ENCODE measurements at places on chromosomes 11 and 22.

DNA sequence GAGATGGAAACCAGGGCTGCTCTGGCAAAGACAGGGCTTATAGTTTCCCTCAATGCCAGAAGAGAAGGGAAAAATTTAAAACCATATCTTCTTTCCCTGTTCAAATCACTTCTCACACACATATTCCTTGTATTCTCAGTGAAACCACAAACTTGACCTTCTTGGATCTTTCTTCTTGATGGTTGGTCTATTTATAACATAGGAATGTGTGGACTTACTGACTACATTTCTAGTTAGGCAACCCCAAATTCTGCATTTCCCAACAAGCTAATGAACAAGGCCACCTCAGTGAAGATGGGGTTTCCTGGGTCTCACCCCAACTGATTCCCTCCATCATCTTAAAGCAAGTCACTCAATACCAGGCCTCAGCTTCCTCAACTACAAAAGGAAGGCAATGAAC, 3.8 kb upstream of the QSER1 start:
- no peak for DNase-seq

DNA sequence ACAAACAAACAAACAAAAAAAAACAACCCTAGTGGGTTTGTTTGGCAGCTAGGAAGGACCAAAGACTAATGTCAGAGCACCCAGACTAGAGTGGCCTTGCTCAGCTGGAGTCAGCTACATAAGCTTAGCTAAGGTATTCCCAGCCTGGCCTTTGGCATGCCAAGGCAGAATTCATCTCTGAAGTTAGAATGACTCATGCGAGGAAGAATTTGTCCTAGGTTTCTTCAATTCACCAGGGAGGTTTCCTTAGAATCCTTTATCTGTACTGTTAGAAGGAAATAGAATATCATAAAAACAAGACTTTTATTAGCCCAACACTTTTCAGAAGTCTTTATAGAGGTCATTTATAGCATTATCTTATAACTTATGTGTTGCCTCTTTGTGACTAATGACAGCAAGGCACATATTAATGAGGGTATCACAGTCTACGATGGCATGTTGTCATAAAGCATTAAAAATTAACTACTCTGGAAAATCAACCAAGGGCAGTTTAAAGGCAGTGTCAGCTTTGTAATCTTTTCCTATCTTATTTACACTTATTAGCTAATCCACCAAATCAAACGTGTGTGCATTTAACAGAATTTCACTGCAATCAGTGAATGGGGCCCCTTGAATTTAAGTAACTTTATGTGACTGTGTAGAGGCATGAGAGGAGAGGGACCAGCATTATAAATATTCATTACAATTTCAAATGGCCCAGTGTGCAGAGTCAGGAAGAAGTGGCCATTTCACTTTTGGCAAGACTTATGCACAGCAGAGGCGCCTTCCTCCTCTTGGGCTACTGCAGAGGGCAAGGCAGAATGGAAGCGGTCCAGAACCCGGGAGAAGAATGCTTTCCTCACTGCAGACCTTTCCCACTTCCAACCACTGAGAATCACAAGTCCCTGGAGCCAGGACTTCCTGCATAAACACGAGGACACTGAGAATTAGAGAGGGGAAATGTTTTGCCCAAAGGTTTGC, 36.3 kb downstream of the SLC5A1 start:
- no peak for DNase-seq

GRCh38 chr11:71931245-71931602, 2.4 kb downstream of the RNF121 start:
- DNase-seq, result no peak

- DNase-seq, result no peak
These were observed 176.7 kb downstream of the CNTN5 start for GRCh38 chr11:99197477-99197876.

- DNase-seq, result peak; percentile 75
These were observed 1335.9 kb downstream of the TBC1D22A start for GRCh38 chr22:48098243-48098920.

- DNase-seq, result no peak
These were observed 26.9 kb downstream of the MACROD1 start for GRCh38 chr11:64139049-64139448.

GRCh38 chr22:28798810-28799605, 1.4 kb downstream of the XBP1 start:
- peak; percentile 59 for DNase-seq

- peak; percentile 95 for DNase-seq
These were observed at the start of gene LMF2 for GRCh38 chr22:50507421-50507990. LMF2 (minus strand) TSS chr22:50507702; CDS start chr22:50507675, 27 bp downstream.

GRCh38 chr22:43470253-43470652, 58.4 kb downstream of the MPPED1 start:
- no peak for DNase-seq

- DNase-seq, result peak; percentile 31
These were observed 67.1 kb downstream of the GGTLC2 start for GRCh38 chr22:22711532-22711913.

DNA sequence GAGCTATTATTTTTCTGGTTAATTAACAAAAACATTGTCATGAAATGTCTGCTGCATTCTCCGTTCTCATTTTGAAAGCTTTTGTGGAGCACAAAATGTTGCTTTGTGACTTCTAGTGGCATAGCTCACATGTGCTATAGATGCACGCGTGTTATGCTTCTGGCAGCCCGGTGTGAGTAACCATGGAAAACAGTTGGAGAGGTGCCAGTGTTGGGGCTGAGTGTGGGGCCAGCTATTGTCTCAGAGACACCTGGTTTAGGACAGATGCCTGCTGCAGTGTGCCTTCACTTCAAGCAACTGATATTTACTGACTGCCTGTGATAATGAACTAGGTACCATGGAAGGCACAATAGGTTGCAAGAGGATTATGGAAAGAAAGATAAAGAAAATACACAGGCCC, 760.6 kb downstream of the NTM start:
- DNase-seq, result no peak

GRCh38 chr11:117562136-117562535, 234.5 kb downstream of the CEP164 start:
- no peak for DNase-seq

- no peak for DNase-seq
These were observed 14.5 kb downstream of the SMTNL1 start for GRCh38 chr11:57551941-57552340.

DNA sequence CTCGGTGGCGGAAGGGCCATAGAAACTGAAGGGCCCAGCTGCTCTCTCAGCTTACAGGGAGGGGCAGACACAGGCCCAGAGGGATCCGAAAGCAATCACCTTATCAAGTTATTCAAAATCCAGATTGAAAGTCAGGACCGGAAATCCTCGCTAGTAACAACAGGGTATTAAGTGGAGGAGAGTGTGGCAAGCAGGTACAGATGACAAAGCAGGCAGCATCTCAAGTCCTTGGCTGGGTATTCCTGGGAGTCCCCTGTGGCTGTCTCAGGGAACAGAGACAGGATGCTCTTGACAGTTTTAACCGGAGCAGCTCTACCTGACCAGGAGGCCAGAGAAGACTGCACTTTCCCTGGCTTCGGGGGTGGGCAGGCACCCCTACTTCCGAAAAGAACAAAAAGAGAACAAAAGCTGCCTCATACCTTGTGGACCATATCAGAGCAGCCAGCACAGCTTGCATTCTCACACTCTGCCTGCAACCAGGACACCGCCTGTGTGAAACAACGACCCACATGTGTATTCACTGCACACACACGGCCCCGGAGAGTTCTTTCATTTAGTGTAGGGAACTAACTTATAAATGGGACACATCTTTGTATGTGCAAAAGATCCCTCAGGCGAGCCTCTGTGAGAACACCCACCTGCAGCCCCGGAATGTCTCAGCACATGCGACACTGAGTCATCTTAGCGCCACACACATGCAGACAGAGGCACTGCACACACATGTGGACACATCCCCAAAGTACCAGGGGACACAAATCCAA, 78.3 kb downstream of the MICAL3 start:
- no peak for DNase-seq

DNA sequence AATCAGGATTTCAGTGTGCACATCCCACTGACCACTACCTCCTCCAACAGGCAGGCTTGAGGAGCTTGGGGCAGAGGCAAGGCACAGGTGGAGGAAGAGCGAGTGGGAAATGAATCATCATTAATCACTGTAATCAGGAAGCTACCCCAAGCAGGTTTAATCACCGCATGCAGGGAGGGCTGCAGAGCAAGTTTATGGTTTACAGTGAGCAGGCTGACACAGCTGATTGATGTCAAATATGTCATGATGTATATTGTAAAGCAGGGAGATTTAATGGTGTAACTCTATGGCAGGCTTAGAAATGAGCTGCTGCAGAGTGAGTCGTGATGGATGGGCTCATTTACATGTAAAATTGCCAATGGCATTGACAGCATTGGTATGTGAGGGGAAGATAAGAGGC, 441.0 kb downstream of the NTM start:
- DNase-seq, result no peak

DNA sequence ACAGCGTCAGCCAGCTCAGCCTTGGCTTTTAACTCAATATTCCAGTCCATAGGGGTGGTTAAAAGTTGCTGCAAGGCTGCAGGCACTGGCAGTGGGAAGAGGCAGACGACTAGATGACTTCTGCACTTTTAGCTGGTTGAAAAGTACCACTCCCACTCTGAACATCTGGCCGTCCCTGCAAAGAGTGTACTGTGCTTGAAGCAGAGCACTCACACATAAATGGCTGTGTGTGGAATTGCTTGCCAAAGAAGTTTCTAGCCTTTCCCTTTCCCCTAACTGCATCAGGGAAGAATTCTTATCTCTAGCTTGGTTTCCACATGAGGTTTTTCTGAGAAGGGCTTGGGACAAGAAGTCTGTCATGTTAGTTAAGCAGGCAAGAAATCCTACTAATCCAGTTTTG, 5.1 kb upstream of the PHLDB1 start:
- DNase-seq, result no peak

DNA sequence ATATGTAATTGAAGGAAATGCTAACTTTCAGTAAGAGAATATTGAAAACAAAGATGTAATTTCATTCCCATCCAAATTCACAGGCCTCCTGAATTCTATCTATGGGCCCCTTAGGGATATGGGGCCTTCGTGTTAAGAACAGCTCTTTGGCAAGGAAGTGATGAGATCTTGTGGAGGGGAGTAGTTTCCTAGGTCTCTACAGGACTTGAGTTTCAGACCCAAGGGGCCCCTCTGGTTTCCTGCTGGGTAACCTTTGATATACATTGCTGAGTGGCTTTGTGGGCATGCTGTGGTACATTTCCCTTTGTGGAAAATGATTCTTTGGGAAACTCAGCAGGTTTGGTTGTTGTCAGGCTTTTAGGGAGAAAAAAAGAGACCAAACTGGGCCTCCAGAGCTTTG, 6.2 kb downstream of the STIM1 start:
- DNase-seq, result peak; percentile 64

GRCh38 chr11:82864268-82864667, 36.0 kb downstream of the PRCP start:
- DNase-seq, result no peak

- DNase-seq, result no peak
These were observed 454.4 kb downstream of the BRD1 start for GRCh38 chr22:49373289-49373666.

GRCh38 chr22:24494528-24495364, at the start of gene UPB1:
UPB1 (plus strand) TSS chr22:24495332; CDS start chr22:24495404, 72 bp downstream.
- DNase-seq, result no peak

DNA sequence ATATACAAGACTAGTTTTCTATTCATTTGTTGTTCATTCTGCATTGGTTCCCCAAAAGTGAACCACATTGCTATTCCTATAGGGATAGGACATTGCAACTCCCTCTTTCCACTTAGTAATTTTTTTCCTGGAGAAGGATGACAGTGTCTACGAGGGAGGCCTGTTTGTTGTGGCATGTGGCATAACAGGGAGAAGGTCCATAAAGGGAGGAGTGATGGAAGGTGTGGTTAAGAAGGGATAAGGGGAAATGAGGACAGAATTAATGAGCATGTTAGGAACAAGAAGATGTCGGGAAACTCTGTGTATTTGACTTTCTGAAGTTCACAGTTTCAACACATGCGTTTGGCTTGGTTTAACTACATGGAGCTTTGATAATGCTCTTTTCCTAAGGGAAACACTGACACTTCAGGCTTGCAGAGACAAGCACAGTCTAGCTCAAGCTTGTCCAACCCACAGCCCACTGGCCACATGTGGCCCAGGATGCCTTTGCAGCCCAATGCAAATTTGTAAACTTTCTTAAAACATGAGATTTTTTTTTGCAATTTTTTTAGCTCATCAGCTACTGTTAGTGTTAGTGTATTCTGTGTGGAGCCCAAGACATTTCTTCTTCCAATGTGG, 149.7 kb downstream of the TRPC6 start:
- no peak for DNase-seq

DNA sequence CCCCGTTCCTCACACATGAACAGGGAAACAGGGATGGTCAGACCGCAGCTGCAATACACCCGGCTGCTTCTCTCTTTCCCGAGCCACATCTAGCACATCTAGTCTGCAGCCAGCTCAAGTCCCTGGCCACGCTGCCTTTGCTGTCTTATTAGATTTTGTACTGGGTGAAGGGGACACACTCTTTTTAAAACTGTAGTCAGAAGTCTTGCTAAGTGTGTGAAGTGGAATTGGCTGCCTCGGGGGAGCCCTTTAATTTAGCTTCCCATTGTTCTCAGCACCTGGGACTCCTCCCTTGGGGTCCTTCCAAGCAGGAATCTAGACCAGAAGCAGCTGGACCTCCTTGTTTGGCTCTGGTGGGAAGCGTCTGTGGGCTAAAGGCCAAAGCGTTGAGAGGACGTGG, 420.0 kb downstream of the CTTN start:
- no peak for DNase-seq

GRCh38 chr11:30788849-30789248, 202.7 kb upstream of the MPPED2 start:
- no peak for DNase-seq

GRCh38 chr11:91261513-91261912, 963.1 kb upstream of the FAT3 start:
- DNase-seq, result no peak

- DNase-seq, result no peak
These were observed 15.2 kb upstream of the LDHA start for GRCh38 chr11:18379201-18379600.

DNA sequence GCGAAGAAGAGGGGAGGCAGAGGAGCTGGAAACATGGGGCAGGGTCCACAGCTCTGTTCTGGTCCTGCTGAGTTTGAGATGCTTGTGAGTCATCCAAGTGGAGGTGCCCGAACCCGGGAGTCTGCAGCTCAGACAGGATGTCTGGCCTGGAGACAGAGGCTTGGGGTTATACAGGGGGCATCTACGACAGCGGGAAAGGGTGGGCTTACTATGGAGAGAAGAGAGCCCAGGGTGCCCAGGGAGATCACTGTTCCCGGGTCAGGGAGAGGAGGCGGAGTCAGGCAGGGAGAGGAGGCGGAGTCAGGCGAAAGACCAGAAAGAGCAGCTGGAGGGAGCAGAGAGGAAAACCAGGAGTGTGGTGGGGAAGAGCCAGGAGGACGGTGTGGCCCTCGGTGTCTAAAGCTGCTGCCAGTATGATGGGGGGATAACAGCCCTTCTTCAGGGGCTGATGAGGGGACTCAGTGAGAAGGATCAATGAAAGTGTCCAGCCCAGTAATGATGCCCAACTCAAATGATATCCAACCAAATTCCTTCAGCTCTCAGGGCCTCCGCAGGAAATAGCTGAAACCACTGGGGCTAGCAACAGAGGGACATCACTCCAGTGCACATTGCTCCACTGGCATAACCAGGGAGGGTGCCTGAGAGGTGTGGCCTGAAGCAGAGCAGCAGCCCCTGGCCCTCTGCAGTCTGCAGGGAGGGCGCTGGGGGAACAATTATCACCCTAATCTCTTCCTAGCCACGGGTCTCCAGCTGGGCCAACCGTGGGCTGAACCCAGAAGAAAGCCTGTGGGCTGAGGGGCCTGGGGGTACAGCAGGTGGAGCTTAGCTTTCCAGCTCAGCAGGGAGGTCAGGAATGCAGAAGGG, 2.6 kb upstream of the LTBP3 start:
- DNase-seq, result no peak

GRCh38 chr22:24380220-24380904, 47.0 kb upstream of the ADORA2A start:
- DNase-seq, result no peak

Measured in activated CD8-positive, alpha-beta memory T cell treated with anti-CD3 and anti-CD28 coated beads, Interleukin-2, amount 10 ng/mL, durations not matched to agents 7 days and 5 days (primary cell).